ENCODE measurements at places on chromosomes 2 and 18.

GRCh38 chr2:96649342-96649741 lies 6.8 kb downstream of the FER1L5 start:
- DNase-seq, result no peak

DNA sequence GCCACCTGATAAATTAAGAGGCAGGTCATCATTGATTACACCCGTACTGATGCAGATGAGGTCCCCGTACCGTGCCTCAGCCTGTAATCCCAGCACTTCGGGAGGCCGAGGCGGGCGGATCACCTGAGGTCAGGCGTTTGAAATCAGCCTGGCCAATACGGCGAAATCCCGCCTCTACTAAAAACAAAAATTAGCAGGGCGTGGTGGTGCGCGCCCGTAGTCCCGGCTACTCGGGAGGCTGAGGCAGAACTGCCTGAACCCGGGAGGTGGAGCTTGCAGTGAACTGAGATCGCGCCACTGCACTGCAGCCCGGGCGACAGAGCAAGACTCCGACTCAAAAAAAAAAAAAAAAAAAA lies 683 bp upstream of the ENOSF1 start:
- DNase-seq, result no peak

DNA sequence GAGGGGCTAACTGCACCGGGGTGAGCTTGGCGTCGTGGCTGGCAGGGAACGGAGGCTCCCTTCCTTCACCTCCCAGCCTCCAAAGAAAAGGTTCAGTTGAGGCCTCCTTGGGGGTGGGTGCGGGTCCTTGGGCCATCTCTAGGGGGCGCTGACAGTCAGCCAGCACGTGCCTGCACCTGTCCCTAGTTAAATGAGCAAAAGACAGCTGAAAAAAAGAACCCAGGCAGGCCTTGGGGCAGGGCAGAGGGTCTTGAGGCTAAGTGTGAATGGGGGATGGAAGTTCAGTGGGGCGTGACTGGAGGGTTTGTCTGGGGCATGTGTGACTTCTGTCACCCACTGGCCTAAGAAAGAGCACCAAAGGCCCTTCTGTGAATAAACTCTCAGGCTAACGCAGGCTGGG lies 56.4 kb downstream of the ZFP36L2 start:
- DNase-seq, result peak; percentile 57

GRCh38 chr18:42920621-42921020 lies 194.9 kb downstream of the RIT2 start:
- DNase-seq, result no peak

DNA sequence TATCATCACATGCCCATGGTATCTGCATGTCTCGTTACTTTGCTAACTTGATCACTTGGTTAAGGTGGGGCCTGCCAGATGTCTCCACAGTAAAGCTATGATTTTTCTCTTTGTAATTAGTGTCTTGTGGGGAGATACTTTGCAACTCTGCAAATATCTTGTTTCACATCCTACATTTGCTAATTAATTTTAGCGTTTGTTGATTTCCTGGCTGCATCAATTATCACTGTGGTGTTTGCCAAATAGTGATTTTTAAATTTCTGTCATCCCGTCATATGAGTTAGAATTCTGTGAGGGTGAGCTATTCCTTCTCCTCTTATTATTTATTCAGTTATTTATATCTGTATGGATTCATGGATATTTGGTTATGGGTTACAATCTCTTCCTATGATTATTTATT lies 161.4 kb downstream of the FMNL2 start:
- DNase-seq, result no peak

DNA sequence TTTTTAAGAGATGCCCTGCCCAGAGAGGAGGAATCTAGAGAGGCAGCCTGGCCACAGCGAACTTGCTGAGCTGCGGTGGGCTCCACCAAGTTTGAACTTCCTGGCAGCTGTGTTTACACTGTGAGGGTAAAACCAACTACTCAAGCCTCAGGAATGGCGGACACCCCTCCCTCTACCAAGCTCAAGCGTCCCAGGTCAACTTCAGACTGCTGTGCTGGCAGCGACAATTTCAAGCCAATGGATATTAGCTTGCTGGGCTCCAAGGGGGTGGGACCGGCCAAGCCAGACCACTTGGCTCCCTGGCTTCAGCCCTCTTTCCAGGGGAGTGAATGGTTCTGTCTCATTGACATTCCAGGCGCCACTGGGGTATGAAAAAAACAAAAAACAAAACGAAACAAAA lies 289.4 kb downstream of the KCNS3 start:
- no peak for DNase-seq

GRCh38 chr2:36587101-36587500 lies 10.9 kb downstream of the FEZ2 start:
- DNase-seq, result no peak

DNA sequence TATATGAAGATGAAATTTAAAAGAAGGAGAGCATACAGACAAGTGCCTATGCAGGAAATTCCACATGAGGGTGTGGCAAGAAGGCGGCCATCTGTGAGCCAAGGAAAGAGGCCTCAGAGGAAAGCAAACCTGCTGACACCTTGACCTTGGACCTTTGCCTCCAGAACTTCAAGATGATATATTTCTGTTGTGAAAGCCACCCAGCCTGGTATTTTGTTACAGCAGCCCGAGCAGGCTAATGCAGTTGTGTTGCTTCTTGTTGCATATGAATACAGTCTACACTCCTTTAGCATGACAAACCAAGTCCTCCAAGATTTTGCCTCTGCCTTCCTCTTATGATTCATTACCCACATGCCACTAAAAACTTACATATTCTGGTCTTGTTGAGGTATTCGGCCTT lies 374.8 kb upstream of the TRIB2 start:
- no peak for DNase-seq

DNA sequence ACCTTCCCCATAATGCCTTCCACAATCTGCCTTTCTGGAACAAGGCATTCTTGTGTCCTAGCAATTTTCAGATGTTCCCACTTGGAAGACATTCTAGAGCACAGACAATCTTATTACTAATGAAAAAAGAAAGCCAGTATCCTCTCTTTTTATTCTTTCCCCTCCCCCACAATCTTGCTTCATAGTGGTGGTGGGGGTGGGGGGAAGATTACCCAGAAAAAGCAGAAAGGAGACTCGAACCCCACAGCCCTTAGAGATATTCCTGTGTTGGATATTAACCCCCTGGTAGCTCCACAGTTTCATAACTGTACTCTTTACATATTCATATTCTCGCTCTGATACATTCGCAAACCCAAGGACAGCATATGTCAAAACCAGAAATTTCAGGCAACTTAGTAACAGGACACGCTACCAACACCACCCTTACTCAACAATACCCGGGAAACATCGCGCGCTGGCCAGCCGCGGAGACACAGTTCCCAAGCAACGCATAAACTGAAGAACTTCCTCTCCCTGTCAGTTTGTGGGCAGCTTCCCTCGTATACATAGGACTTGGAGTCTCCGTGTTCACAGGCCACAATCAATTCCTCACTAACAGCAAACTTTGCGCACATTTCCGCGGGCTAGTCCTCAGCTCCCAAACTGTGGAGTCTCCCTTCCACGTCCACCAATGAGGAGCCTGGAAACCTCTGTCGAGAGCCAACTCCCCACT lies 793 bp downstream of the NR4A2 start:
- DNase-seq, result peak; percentile 63
